Activated CD8-positive, alpha-beta memory T cell treated with anti-CD3 and anti-CD28 coated beads, Interleukin-2, amount 50 U/mL, for 4 hours (primary cell): ENCODE measurements at places on chromosomes 13 and 19.

- DNase-seq = no peak
Measured at GRCh38 chr13:105465251-105465650, 1070.2 kb downstream of the EFNB2 start.

DNA sequence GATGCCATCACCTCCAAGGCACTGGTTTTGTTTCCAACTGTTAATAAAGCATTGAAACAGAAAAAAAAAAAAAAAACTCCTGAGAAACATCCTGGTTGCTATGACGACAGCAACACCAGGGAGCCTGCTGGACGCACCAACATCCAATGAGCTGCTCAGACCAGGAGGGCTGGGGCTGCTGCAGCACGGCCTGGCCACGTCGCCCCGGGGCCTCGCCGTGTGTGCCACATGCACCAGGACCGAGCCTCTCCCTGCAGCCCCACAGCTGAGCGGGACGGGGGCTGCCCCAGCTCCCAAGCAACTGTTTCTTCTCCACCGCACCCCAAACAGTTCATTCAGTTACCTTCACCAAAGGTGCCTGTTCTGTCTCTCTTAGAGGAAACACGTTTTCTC, 54.5 kb downstream of the RASA3 start:
- DNase-seq = no peak

- peak; percentile 52 for DNase-seq
Measured at GRCh38 chr19:41299755-41300089, 10.2 kb upstream of the CCDC97 start.

- DNase-seq = peak; percentile 35
Measured at GRCh38 chr19:13430790-13431582, 75.3 kb downstream of the CACNA1A start.

GRCh38 chr13:75326173-75327134, 155.5 kb downstream of the TBC1D4 start:
- DNase-seq = peak; percentile 45

GRCh38 chr13:106182404-106182803, 353.1 kb downstream of the EFNB2 start:
- no peak for DNase-seq

- no peak for DNase-seq
Measured at GRCh38 chr13:102462570-102462969, 60.7 kb upstream of the FGF14 start.

DNA sequence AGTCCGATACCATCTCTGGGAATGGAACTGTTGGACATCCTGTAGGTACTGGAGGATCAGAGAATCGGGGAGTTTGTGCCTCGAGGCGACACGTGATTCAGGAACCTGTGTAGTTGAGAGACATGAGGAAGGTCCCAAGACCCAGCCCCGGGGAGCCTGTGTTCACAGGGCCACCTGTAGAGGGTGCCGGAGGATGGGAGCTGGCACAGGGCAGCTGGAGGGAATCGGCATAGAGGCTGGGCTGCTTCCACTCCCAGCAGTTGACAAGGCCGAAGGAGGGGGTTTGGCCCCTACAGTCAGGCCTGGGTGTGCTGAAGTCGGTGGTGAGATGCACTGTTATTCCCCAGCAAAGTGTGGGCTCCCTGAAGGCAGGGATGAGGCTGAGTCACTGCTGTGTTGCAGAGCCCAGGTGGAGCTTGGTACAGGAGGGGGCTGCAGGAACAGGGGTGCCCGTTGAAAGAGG, 2.5 kb upstream of the ISYNA1 start:
- DNase-seq = no peak

DNA sequence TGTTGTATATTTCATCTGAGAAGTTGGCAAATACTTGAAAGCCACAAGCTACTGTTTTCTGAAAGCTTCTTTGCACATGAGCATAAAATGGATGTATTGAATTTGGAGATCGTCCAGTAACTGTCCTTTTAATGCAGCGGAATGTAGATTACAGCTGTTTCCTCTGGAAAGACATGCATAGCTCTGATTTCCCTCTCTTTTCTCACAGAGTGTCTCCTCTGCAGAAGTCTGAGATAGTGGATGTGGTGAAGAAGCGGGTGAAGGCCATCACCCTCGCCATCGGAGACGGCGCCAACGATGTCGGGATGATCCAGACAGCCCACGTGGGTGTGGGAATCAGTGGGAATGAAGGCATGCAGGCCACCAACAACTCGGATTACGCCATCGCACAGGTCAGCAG, 283.0 kb downstream of the SHISA2 start:
- no peak for DNase-seq

DNA sequence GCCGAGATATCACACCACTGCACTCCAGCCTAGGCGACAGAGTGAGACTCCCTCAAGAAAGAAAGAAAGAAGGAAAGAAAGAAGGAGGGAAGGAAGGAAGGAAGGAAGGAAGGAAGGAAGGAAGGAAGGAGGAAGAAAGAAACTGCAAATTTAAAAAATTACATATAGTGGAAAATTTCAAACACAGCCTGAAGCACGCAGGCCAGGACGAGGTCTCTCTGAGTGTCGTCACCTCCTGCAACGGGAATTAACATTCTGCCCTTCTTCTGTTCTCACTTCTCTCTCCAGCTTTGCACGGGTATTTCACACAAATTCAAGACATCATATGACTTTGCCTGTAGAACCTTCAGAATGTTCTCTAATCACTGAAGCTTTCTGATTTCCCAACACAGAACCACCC, 108.2 kb downstream of the GNG7 start:
- no peak for DNase-seq

DNA sequence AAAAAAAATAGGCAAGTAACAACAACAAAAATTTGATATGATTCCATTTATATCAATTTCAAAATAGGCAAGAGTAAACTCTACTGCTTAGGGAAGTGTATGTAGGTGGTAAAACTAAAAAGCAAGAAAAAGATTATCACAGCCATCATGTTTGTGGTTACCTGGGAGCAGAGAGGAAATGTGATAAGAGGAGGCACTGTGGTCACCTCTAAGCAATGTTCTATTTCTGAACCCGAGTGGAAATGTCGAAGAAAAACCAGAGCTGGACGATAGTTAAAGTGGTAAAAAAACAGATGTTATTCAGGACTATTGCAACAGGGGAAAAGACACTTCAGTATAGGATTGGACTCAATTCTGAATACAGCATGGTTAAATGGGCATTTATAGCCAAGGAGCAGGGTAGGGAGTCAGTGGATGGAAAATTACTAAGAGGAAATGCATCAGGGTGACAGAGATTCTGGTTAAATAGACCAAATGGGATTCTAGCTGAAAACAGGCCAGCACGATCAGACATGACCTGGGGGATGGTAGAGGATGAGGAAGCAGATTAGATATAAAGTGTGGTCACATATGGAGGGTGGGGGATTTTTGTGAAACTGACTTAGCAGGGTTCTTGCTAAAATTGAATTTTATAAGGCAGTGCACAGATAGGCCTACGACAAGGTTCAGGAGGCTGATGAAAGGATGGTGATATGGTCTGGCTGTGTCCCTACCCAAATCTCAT, 6.0 kb upstream of the TEX30 start:
- no peak for DNase-seq

- DNase-seq = no peak
Measured at GRCh38 chr19:48443731-48444128, 2.1 kb upstream of the GRWD1 start.

- DNase-seq = no peak
Measured at GRCh38 chr19:6023085-6023682, 45.2 kb upstream of the RANBP3 start.

DNA sequence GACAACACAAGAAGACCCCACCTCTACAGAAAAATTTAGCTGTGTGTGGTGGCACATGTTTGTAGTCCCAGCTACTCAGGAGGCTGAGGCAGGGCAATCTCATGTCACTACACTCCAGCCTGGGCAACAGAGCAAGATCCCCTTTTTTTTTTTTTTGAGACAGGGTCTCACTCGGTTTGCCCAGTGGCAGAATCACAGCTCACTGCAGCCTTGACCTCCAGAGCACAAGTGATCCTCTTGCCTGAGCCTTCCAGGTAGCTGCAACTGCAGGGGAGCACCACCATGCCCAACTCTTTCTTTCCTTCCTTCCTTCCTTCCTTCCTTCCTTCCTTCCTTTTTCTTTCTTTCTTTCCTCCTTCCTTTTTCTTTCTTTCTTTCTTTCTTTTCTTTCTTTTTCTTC, 4.2 kb upstream of the CLEC4G start:
- no peak for DNase-seq

DNA sequence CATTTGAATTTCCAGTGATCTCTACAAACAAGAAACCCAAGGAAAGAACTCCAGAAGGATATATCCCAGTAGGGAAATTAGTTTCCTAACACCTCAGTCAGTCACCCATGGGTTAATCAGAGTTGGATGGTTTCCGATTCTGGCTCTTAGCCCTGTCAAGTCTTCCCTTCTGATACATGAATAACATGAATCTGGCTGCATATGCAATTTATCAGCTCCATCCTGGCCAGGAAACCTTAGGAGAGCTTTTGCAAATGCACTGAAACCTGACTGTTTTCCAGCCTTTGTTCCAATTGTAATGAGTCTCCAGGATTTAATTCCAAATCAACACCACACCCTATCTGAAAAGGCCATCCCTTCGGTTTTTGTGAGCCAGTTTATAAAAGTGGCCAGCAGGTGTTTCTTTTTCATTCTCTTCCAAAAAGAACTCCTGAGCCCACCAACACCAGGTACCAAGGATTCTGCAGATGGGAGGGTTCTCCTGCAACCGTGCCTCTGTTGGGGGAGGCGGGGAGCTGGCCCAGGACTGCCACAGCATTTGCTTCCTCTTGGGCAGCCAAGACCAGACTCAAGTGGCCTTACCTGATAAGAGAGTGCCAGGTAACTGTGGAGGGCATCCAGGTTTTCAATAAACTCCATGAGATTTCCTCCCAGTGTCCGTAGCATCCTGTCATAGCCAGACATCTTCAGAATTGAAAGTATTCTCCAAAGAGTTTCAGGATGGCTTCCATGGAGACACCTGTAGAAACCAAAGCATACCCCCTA, 77.5 kb downstream of the C13orf42 start:
- DNase-seq = no peak

DNA sequence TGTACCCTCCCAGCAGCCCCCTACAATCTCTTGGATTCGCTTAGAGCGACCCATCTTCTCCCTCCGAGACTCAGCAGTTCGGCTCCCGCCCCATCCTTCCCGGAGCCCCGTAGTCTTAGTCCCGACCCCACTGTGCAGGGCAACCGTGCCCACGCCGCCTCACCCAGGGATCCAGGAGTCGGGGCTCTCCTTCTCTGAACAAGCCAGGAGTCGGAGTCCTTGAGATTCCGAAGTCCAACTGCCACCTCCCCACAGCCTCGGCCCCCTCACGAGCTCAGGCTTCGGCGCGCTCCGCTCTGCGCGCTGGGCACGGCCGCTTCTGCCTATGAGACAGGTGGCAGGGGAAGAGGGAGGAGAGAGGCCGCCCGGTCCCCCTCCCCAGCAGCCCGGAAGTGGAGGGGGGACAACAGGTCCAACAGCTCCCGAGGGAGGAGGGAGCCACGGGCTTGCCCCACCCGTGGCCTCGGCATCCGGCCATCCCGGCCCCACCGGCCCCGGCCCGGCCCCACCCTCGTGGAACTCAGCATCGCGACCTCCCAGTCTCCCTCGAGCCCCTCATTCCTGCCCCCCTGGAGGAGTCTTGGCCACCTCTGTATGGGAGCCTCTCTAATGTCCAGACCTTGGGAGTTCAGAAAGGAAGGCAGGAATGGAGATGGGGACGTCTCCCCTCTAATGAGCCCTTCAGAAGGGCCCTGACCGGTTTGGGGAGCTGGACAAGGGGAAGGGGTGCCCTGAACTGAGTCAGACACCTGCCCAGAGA, at the start of gene PHLDB3:
Gene PHLDB3, minus strand, starts transcription at position 321 of the 760 bp plus-strand sequence. CDS start 628 bp downstream, outside the sequence.
- peak; percentile 56 for DNase-seq

DNA sequence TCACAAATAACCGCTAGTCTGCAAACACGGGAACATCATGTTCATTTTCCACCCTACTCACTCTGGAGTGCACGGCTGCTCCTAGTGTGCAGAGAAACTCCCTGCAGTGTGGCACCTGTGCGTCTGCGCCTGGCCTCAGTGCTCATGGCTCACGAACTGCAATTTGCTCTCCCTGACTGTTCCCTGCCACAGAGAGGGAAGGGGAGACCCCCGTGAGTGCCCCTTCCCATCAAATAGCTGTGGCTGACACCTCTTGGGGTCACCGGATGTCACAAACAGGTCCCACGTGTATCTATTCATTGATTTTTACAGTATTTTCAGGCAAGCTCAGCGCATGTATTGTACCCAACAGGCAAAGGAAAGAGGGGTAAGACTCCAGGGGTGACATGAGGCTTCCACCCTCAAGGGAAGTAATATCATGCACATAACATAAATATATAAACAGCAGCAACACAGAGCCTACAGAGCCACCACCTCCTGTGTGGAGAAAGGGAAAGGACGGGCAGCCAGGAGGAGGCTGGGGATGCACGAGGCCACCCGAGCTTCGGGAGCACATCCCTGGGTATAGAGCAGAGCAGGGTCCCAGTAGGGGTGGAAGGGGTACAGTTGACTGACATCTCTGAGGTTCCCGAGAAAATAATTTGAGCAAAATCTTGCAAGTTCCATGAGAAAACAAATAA, 140.3 kb upstream of the SOX1 start:
- DNase-seq = no peak

DNA sequence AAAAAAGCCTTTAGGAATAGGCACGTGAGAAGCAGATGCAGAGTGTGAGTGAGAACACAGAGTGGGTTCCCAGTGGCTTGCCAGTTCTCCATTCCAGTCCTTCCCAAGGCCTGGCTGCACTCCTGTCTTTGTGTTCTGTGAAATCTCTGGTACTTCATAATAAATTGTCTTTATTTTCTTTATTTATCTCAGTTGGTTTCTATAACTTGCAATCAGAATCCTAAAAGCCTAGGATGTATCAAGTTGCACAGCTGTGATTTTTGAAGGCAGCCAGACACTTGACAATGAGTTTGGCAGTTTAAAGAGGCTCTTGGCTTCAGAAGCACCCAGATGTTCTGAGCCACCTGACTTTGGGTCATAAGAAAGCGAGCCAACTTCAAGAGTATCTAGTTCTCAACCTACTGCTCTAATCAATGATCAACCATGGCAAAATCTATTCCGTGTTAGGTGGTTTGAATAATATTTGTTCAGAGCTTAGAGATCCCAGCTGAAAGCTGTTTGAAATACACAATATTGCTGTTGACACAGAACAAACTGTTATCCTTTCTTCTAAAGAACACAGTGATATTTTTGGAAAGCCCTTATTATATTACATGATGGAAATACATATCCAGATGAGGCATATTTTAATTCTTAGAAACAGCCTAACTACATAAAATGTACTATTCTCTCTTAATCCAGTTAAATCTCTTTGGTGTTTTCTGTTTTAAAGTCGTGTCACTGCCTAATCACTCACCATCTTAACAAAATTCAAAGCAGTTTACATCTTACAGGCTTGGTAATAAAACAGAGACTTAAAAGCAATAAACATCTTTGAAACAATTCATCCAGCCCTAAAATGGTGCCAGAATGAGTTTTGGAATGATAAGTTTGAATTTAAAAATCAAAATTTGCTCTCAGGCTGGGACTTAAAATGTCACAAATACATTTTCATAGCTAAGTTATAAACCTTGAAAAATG, 483.0 kb upstream of the NBEA start:
- DNase-seq = no peak

GRCh38 chr13:99978799-99979452, 2.7 kb upstream of the ZIC2 start:
- DNase-seq = no peak

DNA sequence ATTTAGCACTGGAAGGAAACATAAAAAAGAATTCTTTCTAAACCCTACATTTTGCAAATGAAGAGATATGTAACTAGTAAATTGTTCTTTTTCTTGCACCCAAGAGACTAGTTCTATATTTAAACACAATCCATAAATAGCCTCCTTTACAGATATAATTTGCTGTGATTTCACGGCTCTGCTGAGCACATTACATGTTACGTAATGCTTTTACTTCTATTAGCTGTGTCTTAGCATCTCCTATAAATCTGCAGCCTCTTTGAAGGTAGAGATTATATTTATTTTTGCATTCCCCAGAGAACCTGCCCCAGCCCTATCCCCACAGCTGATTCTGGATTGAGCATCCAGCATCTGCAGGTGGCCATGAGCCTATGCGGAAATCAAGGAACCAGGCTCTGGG, 32.2 kb downstream of the LACC1 start:
- DNase-seq = no peak
